ENCODE measurements at places on chromosomes 5 and 9. TPM values are rescaled to one million over a fixed set of nuclear protein-coding genes. Genes with fewer than 3 reads are reported as not detected.

DNA sequence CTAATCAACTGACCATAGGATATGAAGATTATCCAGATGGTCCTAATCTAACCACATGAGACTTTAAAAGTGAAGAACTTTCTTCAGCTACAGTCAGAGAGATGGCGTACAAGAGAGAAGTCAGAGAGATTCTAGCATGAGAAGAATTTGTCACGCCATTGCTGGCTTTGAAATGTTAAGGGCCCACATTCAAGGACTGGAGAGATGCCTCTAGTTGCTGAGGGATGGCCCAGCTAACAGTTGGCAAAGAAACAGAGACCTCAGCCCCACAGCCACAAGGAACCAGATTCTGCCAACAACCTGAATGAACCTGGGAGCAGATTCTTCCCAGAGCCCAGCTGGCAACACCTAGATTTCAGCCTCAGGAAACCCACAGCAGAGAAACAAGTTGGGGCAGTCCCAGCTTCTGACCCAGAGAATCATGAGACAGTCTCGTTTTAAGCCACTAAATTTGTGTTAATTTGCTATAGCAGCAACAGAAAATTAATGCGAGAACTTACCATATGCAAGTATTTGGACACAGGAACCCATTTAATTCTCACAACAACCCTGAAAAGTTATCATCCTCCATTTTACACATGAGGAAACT lies 132.0 kb downstream of the MLLT3 start:
- no peaks in the 10 kb centered on the region for H3K27me3 ChIP-seq
- H3K27ac ChIP-seq = no peak overlapping the region
- no peak overlapping the region for H3K4me3 ChIP-seq
- peaks cover 6% of the 10 kb centered on the region for H3K36me3 ChIP-seq
- no peak for DNase-seq
- H3K4me1 ChIP-seq = peaks cover 11% of the 10 kb centered on the region

The PCDHA11 gene
- not detected for total RNA-seq

The FAM221B gene
- not detected for total RNA-seq

DNA sequence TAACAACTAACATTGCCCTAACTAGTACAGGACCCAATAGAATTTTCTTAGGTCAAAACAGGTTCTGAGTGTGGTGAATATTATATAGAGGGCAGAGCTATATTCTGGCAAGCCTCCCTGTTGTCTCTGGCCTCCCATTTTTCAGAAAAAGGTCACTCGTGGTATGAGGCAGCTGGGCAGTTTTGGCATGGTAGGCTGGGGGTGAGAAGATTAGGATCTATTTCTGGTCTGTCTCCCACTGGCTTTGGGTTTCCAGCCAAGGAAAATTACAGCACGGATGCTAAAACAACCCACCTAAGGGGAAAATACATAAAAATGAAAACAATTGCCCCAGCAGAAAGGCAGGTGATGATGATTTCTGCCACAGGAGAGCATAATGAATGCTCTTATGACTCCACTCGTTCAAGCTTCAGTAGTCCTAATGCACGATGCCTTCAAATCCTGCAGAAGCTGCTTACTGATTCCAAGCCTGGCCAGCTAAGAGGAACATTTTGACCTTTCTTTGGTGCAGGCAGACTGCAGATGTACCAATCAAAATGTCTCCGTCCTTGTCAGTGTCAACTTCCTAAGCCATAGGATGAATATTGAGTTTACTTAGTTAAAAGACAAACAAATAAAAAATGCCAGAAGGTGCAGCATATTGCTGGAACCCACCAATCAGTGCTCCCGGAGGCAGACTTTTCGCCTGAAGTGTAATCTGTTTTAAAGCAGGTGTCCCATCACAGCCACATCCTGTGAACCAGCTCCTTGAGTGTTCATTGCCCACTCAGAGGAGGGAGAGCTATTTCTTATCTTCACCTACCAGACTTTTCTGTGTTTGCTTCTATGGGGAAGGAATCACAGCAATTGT lies 435.4 kb downstream of the ZSWIM6 start:
- H3K4me1 ChIP-seq = no peaks in the 10 kb centered on the region
- DNase-seq = no peak
- no peaks in the 10 kb centered on the region for H3K36me3 ChIP-seq
- no peaks in the 10 kb centered on the region for H3K27me3 ChIP-seq
- no peak overlapping the region for H3K27ac ChIP-seq

DNA sequence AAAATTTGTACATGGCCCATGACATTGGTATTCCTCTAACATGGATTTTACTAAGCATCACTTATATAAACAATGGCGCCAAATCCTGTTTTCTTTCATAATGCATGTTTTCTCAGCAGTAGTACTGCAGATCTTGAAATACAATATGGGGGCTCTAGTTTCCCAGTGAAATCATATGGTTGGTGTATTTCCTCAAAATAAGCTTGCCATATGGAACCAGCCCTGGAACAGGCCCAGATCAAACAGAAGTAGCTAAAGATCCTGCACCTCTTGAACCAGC lies 163.9 kb downstream of the ZNF608 start:
- H3K4me3 ChIP-seq = no peak overlapping the region
- peaks cover 11% of the 10 kb centered on the region for H3K27me3 ChIP-seq
- no peaks in the 10 kb centered on the region for H3K36me3 ChIP-seq

DNA sequence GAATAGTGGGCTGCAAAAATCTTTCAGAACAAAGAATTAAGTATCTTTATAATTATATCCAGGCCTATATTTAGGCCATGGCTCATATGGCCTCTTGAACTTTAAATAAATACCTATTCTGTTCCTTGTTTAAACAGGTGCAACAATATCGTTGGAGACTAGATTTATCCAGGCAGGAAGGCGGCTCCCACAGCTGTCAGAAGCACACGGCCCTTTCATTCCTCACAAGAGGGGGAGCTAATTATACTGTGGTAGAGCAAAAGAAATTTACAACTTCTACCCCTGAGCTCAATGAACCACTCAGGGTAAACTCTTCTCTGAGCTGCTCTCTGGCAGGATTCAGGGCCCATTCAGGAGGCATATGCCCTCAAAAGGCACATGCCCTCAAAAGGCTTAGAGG lies 31.3 kb downstream of the TMEM174 start:
- no peaks in the 10 kb centered on the region for H3K36me3 ChIP-seq
- no peak for DNase-seq
- no peak overlapping the region for H3K27ac ChIP-seq
- no peak overlapping the region for H3K4me3 ChIP-seq
- peaks cover 55% of the 10 kb centered on the region for H3K27me3 ChIP-seq

- peak overlapping the region; percentile 90 for H3K27ac ChIP-seq
- no peaks in the 10 kb centered on the region for H3K27me3 ChIP-seq
- peak overlapping the region; percentile 65 for H3K4me3 ChIP-seq
- H3K4me1 ChIP-seq = peaks cover 91% of the 10 kb centered on the region
Observed at GRCh38 chr5:131379723-131380122, 115.9 kb downstream of the CDC42SE2 start.

GRCh38 chr9:104961701-104962359 lies 33.9 kb upstream of the ABCA1 start:
- H3K4me1 ChIP-seq = peaks cover 27% of the 10 kb centered on the region
- H3K27me3 ChIP-seq = no peaks in the 10 kb centered on the region
- H3K27ac ChIP-seq = no peak overlapping the region

- no peak overlapping the region for H3K27ac ChIP-seq
- no peaks in the 10 kb centered on the region for H3K36me3 ChIP-seq
- no peaks in the 10 kb centered on the region for H3K4me1 ChIP-seq
- no peak for DNase-seq
- peaks cover 6% of the 10 kb centered on the region for H3K27me3 ChIP-seq
Observed at GRCh38 chr5:107594253-107595045, 76.3 kb downstream of the EFNA5 start.

GRCh38 chr9:110106661-110107060 lies 101.3 kb downstream of the C9orf152 start:
- no peak overlapping the region for H3K27ac ChIP-seq
- peaks cover 17% of the 10 kb centered on the region for H3K4me1 ChIP-seq
- H3K36me3 ChIP-seq = peaks cover 4% of the 10 kb centered on the region
- H3K4me3 ChIP-seq = no peak overlapping the region
- no peak for DNase-seq
- H3K27me3 ChIP-seq = no peaks in the 10 kb centered on the region

The SLC34A3 gene
- not detected for total RNA-seq

The BTNL3 gene
- total RNA-seq = not detected

DNA sequence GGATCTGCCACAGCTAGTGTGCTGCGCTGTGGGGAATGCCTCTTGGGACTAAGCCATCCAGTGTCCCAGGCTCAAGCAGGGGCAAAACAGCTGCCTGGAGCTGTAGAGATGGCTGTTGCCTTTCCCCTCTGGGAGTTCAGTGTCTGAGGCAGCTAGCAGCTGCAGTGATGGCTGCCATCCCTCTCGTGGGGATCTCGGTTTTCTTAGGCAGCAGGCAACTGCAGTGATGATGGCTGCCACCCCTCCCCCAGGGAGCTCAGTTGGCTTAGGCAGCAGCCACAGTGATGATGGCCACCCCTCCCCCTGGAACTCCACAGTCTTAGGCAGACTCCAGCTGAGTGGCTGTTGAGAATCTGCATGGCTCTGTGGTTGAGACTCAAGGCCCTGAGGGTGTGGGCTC lies 1389.2 kb upstream of the NUDT12 start:
- no peaks in the 10 kb centered on the region for H3K27me3 ChIP-seq
- H3K4me1 ChIP-seq = no peaks in the 10 kb centered on the region

The ZNF366 gene
- total RNA-seq = not detected

- H3K27me3 ChIP-seq = no peaks in the 10 kb centered on the region
- no peak overlapping the region for H3K27ac ChIP-seq
- no peaks in the 10 kb centered on the region for H3K36me3 ChIP-seq
- H3K4me1 ChIP-seq = peaks cover 8% of the 10 kb centered on the region
Observed at GRCh38 chr5:5755888-5756287, 333.4 kb downstream of the ICE1 start.

DNA sequence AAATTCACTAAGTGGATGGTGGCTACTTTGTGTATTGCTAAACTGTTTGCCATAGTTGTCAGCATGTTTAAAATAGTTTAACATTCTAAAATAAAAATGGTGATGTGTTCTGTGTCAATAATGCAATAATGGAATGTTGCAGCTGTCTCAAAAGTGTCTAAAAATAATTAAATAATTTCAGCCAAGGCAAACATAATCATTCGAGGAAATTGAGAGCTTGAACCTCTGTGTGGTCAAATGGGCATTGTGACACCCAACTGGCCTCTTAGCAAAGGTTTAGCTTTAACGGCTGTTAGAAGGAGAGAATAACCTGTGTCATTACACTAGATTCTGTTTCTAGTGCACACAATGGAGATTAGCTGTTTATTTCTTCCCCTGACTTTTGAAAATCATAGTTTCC lies 278.5 kb downstream of the TMEM167A start:
- H3K27ac ChIP-seq = no peak overlapping the region
- H3K27me3 ChIP-seq = peaks cover 11% of the 10 kb centered on the region
- no peaks in the 10 kb centered on the region for H3K36me3 ChIP-seq
- no peaks in the 10 kb centered on the region for H3K4me1 ChIP-seq

The PPP3R2 gene
- total RNA-seq = not detected

The PCDHGA9 gene
- not detected for total RNA-seq

The LRRC19 gene
- not detected for total RNA-seq

- DNase-seq = peak; percentile 46
- H3K36me3 ChIP-seq = peaks cover 14% of the 10 kb centered on the region
- peak overlapping the region; percentile 98 for H3K4me3 ChIP-seq
- H3K27me3 ChIP-seq = no peaks in the 10 kb centered on the region
- peak overlapping the region; percentile 99 for H3K27ac ChIP-seq
- peaks cover 60% of the 10 kb centered on the region for H3K4me1 ChIP-seq
Observed at GRCh38 chr9:110255463-110256379, 586 bp downstream of the TXN start.

- H3K27me3 ChIP-seq = no peaks in the 10 kb centered on the region
- no peak overlapping the region for H3K4me3 ChIP-seq
- DNase-seq = no peak
- H3K36me3 ChIP-seq = peaks cover 5% of the 10 kb centered on the region
- H3K4me1 ChIP-seq = peaks cover 17% of the 10 kb centered on the region
- H3K27ac ChIP-seq = no peak overlapping the region
Observed at GRCh38 chr5:87069974-87070608, 197.6 kb upstream of the RASA1 start.

DNA sequence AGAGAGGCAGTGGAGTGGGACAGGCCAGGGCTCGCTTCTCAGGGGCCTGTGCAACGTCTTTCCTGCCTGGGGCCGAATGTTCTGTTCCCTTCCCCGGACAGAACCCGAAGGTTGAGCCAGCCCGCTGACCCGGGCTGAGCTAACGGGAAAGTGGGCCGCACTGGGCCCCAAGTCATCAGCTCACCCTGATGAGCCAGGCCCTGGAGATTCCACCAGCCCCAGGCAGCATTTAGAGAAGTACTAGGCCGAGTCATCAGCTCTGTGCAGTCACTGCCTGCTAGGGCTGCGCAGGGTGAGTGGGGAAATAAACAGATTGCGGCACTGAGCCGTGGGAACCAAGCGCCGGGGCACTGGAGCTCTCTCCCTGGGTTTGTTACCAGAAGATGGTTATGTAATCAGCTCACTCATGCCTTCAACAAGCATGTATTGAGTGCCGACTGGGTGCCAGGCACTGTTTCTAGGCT lies 29.1 kb upstream of the DUSP1 start:
- H3K36me3 ChIP-seq = no peaks in the 10 kb centered on the region
- DNase-seq = no peak
- H3K27ac ChIP-seq = no peak overlapping the region
- H3K4me1 ChIP-seq = peaks cover 10% of the 10 kb centered on the region

The VCAN gene
- total RNA-seq = 0.12 TPM

DNA sequence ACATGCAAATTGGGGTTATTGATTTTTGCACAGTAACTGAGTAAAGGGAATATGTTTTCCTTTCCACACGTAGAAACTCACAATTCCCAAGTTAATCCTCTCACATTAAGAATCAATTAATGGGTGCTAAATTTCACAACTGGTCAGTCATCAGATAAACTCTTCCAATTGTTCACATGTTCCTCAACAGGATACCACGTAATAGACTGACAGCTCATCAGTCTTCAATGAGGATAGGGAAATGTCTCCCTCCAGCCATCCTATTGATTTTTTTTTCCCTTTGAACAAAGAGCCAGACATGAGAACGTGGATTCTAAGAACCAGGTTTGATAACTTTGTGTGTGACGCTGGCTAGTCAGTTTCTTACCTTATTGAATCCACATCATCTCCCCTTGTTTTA lies 768 bp upstream of the CER1 start:
- no peaks in the 10 kb centered on the region for H3K36me3 ChIP-seq
- peaks cover 6% of the 10 kb centered on the region for H3K27me3 ChIP-seq
- no peak overlapping the region for H3K4me3 ChIP-seq
- DNase-seq = no peak

- H3K4me1 ChIP-seq = peaks cover 12% of the 10 kb centered on the region
- peak; percentile 27 for DNase-seq
- H3K4me3 ChIP-seq = peak overlapping the region; percentile 11
- no peaks in the 10 kb centered on the region for H3K36me3 ChIP-seq
Observed at GRCh38 chr9:2872931-2873323, 29.0 kb upstream of the PUM3 start.

DNA sequence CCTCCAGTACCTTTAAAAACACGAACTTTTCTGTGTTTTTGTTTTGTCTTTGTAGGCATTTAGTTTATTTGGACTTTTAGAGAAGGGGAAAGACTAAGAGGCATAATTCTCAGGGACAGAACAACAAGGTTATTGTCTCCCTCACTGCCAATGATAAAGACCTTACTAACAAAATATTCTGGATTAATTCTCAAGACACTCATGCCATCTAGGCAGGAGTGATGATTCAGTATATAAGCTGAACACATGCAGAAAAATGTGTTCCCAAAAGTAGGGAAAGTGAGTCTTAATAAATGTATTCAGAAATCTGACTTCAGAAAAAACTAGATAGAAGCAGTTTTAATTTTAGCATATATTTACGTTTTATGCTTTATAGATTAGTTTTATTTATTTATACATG lies 17.4 kb upstream of the ASPN start:
- H3K27me3 ChIP-seq = no peaks in the 10 kb centered on the region
- DNase-seq = no peak
- H3K4me3 ChIP-seq = no peak overlapping the region
- H3K4me1 ChIP-seq = no peaks in the 10 kb centered on the region
